CD4-positive, alpha-beta T cell treated with Interleukin-6 at 100 ng/mL for 8 hours (primary cell): ENCODE measurements at places on chromosomes 5 and 9.

DNA sequence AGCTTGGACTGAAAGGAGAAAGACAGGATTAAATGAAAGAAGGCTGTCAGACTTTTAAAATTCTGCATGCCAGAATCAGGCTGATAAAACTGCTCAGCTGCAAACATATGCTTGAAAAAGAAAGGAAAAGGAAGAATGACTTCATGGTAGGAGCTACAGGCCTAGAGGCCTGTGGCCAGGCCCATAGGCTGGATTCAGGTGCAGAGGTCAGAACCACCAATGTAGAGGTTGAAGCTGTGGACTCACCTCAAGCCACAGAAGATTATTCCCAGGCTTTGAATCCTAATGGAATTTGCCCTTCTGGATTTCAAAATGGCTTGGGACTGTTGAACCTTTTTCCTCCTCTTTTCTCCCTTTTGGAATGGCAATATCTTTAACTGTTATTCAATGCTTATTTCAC lies 47.7 kb downstream of the TMEM38B start:
- DNase-seq, result no peak

GRCh38 chr5:180525399-180525798 lies 31.2 kb downstream of the CNOT6 start:
- DNase-seq, result no peak

DNA sequence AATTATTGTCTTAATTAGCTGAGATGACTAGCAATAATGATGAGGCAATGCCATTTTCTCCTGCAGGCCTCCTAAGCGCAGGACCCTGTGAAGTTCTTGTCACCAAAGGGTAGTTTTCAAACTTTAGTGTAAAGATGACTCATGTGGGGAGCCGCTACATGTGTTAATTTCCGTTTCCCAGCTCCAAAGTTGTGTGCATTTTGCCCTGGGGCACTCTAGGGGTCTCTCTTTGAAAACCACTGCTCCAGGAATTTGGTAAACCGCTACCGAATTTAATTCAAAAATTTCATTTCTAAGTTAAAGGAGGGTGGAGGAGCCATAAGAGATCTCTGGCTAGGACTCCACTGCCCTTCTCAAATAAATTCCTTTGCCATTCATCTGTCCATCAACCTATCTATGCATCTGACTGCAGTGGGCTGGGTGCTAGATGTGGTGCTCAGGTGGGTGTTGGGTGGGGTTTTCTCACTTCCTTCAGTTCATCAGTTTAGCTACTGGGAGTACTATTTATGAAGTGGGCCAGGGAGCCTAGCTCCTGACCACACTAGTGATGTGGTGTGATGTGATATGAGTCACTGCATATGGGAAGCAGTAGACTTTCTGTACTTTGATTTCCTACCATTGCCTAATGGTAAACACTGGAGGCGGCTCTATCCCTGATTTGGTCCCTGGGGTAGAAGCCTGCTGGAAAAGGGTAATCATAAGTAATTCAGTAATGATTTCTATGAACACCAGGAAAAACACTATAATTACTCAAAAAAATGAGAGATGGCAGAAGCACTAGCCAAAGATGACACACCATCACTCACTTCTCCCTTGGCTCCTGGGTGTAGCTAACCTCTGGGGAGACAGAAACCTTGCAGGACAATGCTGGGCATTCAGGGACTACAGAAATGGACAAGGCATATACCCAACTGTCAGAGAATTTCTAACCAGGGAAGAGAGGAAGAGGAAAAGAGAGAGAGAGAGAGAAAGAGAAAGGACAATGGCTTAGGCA lies 4.0 kb upstream of the ZSWIM6 start:
- DNase-seq, result no peak

- no peak for DNase-seq
Observed at GRCh38 chr9:129938291-129938979, 103.2 kb downstream of the USP20 start.

DNA sequence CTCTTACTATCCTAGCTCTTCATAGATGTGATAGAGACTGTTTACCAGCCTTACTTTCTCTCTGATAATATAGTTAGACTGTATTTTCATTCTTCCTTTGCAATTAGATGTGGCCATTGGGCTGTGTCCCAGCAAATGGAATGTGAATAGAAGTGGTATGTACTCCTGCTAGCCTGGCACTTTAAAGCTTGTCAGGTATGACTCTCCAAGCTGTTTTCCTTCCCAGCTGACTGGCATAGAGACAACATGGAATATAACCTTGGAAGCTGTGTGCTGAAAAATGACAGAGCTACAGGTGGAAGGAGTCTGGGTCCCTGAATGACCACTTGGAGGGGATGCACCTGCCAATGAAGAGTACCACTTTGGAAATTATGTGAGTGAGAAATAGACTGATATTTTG lies 116.2 kb downstream of the DIRAS2 start:
- DNase-seq, result no peak

- DNase-seq, result no peak
Observed at GRCh38 chr5:52808316-52808901, 20.7 kb downstream of the ITGA1 start.

- DNase-seq, result no peak
Observed at GRCh38 chr5:10124287-10124686, 125.4 kb downstream of the ATPSCKMT start.
